ENCODE measurements at places on chromosomes 1 and 21.

GRCh38 chr1:228373004-228373680 is 33.5 kb downstream of the TRIM11 start:
- DNase-seq, result no peak

DNA sequence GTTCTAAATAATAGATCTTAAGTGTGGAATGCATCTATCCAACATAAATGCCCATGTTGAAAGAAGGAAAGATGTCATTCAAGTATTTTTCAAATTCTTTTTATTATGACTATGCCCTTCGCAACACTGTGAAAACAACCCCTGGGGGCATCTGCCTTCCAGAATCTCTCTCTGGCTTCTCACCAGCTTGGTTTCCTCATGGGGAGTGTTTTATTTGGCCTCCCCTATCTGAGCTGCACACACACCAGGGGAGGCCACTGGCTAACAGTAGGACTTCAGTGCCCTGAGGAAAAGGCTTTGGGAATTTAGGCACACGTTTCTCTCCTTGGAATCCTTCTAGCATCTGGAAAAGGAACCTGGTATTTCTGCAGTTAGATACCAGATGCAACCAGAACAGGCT is 130.6 kb downstream of the EDEM3 start:
- no peak for DNase-seq

GRCh38 chr1:212621949-212622305 is 13.4 kb downstream of the ATF3 start:
- no peak for DNase-seq

DNA sequence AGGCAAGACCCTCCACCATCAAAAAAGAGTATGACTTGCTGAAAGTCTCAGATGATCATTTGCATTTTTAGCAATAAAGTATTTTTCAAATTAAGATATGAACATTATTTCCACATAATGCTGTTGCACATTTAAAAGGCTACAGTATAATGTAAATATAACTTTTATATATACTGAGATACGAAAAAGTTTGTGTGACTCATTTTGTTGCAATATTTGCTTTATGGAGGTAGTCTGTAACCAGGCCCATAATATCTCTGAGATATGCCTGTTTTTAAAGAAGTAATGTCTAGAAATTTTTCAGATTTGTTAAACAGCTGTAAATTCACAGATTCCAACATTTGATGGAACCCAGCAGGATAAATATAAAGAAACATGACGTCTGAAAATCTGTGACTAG is 86.7 kb downstream of the MAN1A2 start:
- no peak for DNase-seq

DNA sequence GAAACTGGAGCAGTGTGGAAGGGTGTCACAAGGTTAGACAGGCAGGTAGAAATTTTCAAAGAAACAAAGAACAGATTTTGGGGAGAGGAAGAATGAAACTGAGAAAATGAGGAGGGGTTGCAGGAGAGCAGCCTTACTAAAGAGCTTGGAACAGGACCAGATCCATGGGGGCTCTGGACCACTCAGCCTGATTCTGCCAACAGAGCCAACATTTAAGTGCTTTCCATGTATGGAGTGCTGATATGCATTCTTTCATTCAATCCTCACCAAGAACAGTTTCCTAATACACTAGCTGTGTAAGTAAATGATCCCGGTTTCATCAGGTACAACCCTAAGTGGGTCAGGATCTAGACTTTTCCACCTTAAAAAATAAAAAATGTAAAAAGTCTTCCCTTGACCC is 16.2 kb downstream of the LPGAT1 start:
- DNase-seq, result no peak

DNA sequence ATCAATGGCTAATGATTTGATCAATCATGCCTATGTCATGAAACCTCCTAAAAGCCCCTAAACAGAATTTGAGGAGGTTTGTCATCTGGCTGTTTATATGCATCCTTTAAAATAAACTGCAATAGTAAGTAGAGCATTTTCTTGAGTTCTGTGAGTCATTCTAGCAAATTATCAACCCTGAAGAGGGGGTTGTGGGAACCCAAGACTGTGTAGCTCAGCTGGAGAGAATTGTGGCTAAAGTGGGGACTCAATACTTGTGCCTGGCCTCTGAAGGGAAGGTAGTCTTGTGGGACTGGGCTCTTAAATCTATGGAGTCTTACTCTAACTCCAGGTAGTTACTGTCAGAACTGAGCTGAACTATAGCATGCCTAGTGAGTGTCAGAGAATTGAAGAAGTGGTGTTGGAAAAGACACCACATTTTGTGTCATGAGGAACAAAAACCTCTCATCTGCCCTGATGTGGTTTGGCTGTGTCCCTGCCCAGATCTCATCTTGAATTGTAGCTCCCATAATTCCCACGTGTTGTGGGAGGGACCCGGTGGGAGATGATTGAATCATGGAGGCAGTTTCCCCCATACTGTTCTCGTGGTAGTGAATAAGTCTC is 402.4 kb downstream of the USH2A start:
- no peak for DNase-seq

DNA sequence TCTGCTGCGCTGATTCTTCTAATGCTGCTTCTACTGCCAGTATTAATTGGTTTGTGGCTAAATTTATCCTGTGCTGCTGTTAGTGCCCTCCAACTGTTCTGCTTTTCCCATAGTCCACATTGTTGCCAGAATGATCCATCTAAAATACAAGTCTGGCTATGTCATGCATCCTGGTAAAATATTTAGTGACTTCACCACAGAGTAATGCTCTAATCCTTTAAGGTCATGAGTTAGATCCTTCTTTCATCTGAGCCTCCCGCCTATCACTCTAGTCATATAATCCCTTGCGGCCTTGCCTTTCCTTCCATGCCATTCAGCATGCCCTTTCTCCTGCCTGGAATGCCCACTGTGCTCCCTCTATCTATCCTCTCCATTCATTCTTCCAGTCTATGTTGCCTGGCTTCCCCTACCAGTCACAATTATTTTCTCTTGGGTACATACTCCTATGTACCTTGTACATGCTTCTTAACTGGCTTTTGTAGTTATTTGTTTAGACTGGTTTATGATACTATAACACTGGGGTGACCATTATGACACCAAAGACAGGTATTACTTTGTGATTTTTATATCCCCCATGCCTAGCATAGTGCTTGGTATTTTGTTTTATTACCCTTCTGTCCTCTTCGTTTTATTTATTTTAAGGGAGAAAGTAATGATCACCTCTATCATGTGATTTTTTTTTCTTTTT is 144.0 kb downstream of the MAGI3 start:
- DNase-seq, result no peak

- no peak for DNase-seq
Observed at GRCh38 chr1:31549809-31550620, 26.3 kb upstream of the TINAGL1 start.

- no peak for DNase-seq
Observed at GRCh38 chr1:64687725-64688327, 57.0 kb upstream of the RAVER2 start.

DNA sequence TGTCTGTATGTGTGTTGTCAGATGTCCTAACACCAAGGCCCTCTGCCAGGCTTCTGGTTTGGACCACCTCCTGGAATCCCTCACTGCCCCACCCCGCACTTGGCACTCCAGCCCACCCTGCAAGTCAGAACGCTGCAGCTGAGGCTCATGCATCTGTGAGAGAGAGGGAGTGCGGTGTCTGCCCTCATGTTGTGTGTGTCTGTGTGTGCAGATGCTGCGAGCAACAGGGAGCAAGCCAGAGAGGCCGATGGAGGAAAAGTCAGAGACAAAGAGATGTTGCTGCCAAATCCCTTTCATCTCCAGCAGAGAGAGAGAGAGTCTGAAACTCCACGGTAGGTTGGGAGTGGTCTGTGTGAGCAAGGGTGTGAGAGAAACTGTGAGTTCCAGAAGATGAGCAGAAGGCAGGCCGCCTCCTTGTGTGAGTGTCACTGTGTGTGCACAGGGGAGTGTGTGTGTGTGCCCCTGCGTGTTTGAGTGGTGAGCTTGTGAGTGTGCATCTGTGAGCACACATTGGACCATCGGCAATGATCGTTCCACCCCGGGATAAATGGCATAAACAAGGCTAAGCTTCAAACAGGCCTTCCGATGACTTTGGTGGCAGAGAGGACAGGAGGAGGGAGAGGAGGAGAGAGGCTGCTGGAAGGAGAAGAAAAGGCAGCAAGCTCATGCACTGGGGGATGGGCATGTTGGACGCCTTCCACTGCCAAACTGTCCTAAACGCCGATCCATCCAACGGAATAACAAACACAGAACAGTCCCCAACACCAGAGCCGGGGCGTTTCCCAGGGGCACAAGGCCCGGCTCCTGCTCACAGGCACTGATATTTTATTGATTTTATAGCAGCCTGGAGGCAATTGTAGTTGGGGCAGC is 99.2 kb upstream of the GRIK3 start:
- no peak for DNase-seq

GRCh38 chr1:18819203-18819602 is 40.3 kb downstream of the TAS1R2 start:
- no peak for DNase-seq

DNA sequence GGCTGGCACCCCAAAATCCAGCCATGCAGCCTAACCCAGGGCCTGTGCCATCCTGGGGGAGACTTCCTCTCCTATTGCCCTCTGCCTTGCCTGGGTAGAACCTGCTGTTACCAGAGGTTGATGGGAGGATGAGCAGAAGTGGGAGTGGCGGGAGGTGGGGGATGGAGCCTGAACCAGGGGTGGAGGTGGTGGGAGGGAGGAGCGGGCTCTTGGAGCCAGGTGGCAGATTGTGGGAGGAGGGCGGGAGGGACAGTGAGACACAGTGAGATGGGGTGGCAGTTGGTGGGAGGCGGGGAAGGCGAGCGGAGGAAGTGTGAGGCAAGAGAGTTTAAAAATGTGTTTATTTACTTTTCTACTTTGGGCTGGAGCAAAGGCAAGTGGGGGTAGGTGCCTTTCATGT is 87.3 kb downstream of the KCNJ6 start:
- no peak for DNase-seq

- no peak for DNase-seq
Observed at GRCh38 chr1:89262643-89263042, 10.0 kb downstream of the GBP5 start.

DNA sequence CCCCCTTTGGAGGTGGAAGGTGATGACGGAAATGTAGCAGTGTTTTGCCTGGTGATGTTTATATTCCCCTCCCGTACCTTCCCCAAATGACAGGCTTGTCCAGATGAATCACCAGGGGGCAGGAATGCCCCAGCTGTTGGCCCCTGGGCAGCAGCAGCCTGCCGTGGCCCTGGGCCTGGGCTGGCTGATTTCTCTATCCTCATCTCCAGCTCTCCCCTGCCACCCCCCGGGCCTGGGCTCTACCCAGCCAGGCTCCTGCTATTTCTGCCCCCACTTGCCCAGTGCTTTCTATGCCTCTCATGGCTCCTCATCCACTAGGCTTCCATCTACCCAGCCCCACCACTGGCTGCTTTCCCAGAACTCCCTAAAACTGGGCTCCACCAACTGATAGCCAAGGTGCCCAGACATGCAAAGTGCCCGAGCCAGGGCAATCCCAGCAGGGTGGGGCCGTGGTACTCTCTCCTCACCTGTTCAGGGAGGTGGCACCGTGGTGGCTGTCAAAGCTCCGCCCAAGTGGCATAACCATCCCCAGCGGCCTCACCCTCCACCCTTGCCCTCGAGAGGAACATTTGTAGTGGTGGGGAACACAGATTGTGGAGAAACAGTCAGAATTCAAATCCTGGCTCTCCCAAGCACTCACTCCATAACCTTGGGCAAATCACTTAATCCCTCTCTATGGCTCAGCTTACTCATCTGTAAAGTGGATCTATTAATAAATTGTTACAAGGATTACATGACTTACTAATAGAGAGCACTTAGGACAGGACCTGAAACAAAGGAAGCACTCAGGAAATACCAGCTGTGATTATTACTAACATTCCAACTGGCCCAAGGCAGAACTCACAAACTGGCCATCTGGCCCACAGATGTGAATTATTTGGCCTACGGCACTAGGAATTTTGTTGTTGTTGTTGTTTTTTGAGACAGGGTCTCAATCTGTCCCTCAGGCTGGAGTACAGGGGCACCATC is 12.8 kb upstream of the ECE1 start:
- DNase-seq, result no peak

- no peak for DNase-seq
Observed at GRCh38 chr1:111227851-111228747, 586 bp downstream of the CHI3L2 start.

DNA sequence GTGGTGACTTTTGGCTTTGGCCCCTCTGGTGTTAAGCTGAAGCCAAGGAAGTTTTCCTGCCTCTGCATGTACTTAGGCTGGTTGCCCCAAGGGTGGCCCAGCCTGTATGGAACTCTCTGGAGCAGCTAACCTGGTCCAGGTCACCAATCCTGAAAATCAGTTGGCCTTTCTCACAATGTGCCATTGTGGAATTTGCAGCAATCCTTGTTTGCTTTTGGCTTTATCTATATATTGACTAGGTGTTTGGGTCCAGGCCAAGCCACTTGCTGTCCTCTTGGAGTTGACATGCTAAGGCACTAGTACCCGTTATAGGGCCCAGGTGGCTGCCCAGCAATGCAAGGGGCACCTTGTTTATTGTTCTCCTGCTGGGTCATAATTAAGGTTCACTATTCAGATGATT is 124.6 kb downstream of the CAMTA1 start:
- DNase-seq, result no peak

DNA sequence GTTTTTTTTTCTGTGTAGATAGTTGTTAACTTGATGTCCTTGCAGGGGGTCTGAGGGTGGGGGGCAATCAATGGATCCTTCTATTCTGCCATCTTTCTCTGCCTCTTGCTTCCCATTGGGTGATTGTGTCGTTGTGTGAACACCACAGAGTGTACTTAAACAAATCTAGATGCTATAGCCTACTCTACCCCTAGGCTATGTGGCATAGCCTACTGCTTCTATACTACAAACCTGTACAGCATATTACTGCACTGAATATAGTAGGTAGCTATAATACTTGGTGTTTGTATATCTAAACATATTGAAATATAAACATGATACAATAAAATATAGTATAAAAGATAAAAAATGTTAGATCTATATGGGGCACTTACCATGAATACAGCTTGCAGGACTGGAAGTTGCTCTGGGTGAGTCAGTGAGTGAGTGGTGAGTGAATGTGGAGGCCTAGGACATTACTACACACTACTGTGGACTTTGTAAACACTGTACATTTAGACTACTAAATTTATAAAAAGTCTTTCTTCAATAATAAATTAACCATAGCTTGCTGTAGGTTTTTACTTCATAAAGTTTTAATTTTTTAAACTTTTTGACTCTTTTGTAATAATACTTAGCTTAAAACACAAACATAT is 105.4 kb downstream of the CENPF start:
- no peak for DNase-seq

GRCh38 chr1:36560621-36561360 is 78.1 kb upstream of the CSF3R start:
- no peak for DNase-seq

GRCh38 chr21:28226563-28226962 is 766.1 kb downstream of the LTN1 start:
- DNase-seq, result no peak

- no peak for DNase-seq
Observed at GRCh38 chr1:53878492-53879105, 11.0 kb downstream of the YIPF1 start.

GRCh38 chr1:171110621-171111326 is 20.1 kb downstream of the FMO3 start:
- no peak for DNase-seq

GRCh38 chr1:72197786-72198185 is 84.6 kb downstream of the NEGR1 start:
- no peak for DNase-seq
